ENCODE measurements at places on chromosomes 7 and 10.

- DNase-seq: no peak
These were observed 91.8 kb downstream of the RGS10 start for GRCh38 chr10:119450606-119451299.

DNA sequence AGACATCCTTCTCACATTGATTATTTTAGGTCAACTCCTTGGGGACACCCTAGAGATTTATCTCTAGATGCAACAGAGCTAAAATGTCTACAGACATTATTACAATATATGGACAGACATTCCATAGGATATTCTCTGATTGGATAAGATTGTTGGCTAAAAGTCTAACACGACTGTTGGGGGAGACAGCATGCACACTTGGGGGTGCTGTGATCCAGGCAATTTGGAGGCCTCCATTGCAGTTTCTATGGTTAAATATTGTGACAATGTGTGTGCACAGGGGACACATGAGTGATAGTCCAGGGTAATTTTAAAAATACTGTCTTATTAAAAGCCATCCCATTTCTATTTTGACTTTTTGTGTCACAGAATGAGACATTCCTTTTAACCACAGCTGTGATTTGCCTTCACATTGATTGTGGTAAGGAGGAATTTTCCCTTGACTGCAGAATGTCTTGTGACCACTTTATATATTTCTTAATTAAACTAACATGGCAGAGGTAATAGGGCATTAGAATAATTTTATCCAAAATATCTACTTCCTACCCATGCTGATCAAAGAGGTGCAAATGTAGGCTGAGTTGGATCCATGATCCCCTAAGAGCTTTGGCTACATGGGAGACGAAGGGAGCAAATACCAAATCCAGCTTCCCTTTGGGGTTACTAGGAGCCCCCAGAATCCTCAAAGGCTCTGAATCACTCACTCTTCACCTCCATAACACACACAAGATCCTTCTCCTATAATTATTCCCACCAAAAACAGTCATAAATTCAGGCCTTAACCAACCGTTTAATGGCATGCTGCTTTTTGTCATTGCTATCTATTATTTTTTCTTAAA lies 7.3 kb downstream of the TFPI2 start:
- DNase-seq: no peak

- DNase-seq: no peak
These were observed 27.7 kb upstream of the DNAAF5 start for GRCh38 chr7:698515-699475.

- no peak for DNase-seq
These were observed 83.4 kb downstream of the PALS2 start for GRCh38 chr7:24656608-24657007.

GRCh38 chr7:141039376-141039775 lies 24.6 kb upstream of the MRPS33 start:
- no peak for DNase-seq

DNA sequence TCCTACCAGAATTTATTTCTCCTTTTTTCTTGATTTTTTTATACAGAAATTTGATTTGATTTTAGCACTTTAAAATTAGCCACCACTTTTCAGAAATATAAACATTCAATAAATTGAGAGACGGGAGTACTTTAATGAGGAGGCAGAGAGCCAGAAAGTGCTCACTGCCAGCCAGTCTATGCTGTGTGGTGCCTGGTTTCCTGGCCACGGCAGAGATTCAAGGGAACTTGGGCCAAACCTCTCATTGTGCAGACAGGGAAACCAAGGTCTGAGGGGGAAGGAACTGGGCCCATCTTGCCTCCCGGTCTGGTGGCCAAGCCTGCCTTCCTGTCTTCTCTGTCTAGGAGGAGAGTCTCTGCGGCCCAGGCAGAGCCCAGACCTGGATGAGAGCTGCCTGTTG lies 25.9 kb downstream of the ADAMTS14 start:
- DNase-seq: no peak

DNA sequence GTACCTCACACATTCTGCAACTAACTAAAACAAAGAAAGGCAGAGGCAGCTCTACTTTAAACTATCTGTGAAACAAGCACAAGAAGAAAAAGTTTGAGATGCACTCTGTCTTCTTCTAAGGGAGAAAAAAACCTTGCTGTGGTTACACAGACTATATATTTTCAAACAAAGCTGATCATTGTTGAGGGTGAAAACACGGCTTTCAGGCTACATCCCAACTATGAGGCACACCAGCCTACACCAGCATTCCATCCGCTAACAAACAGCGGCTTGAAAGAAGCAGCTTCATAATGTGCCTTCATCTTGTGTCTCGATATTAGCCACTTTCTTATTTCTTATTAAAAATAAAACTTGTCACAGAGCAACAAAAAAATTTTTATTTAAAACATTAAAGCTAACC lies 79.1 kb downstream of the USP6NL start:
- DNase-seq: no peak

- DNase-seq: no peak
These were observed 124.9 kb upstream of the NPVF start for GRCh38 chr7:25353196-25353595.

GRCh38 chr7:131945957-131946544 lies 389.6 kb upstream of the PODXL start:
- no peak for DNase-seq

- no peak for DNase-seq
These were observed 56.0 kb upstream of the PDGFA start for GRCh38 chr7:575425-576366.

- no peak for DNase-seq
These were observed 99.6 kb downstream of the JAZF1 start for GRCh38 chr7:28081016-28081415.

DNA sequence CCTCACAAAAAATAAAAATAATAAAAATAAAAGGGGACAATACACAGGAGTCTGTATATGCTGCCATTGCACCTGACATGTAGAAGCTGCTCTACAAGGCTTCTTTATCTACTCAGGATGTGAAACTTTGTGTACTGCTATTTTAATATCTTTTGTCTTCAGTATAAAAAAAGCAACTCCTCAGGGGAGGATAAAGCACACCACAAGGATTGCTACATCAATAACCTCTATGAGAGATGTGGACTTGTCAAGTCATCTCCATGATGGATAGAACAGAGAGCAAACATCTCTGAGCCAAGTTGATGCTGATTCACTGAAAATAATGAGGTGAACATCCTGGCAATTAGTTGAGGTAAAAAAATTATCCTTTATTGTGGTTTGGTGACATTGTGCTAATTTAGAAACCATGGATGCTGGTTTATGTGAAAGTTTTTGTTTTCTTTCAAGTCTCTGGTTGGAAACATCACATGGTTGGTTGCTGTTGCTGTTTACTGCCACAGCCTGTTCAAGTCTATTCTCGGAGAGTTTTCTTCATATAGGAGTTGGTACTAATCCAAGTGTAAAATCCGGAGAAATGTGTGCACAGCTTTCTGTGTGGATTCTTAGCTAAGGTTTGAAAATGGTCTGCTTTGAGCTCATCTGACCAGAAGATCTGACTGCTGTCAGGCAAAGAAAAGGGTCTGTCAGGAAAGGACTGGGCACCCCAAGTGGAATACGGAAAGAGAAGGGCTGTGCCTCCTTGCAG lies 1.5 kb upstream of the HECW1 start:
- no peak for DNase-seq

DNA sequence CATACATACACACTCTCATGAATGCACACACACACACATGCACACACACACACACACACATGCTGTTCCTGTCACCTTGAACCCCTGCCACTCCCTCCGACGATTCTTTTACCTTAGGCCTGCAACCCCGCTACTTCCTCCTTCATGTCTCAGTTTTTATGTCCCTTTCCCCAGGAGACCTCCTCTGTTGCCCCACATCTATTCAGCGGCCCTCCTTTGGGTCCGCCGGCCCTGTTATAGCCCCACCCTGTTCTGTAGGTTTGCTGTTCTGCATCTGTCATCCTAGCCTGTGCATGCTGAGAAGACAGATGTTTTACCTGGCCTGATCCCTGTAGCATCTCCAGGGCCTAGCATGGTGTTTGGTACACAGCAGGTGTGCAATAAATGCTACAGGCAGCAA lies 161.6 kb upstream of the PCBD1 start:
- no peak for DNase-seq

- no peak for DNase-seq
These were observed 167.8 kb downstream of the KIF20B start for GRCh38 chr10:89869180-89869579.

GRCh38 chr10:103758294-103758681 lies 97.1 kb downstream of the SH3PXD2A start:
- DNase-seq: peak; percentile 95

GRCh38 chr10:124343351-124344265 lies 75.1 kb downstream of the OAT start:
- no peak for DNase-seq

DNA sequence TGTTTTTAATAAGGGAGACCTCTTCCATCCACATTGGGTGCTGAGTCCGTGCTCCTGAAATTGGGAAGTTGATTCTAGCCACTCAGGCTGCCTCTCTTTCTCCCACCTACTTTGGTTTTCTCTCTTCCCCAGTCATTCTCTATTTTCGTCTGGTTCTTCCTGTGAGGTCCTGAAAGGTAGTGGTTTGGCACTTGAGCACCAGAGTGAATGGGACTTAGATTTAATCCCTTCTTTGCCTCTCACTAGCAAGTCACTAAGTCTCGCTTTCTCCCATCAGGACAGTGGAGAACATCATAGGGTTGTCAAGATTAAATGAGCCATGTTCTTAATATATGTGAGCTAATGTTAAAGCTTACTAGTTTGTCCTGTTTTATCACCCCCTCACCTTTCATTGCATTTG lies 4.0 kb upstream of the AASS start:
- no peak for DNase-seq

DNA sequence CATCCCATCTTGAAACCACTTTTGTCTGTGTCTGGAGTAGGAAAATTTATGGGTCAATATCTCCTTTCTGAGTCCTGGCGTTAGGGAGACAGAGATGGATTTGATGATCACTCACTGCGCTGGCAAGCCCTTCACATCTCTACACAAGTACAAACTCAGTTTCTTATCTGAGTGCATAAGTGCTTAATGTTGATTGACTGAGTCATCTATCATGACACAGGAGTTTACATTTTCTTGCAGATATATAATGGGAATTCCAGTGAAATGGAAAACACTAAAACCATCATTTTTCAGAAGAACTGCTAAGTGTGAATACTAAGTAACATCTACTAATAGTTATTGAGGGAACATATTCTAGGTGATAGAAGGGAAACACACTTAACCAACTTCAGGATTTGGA lies 763.9 kb upstream of the COBL start:
- no peak for DNase-seq

- no peak for DNase-seq
These were observed at the start of gene PRLHR for GRCh38 chr10:118595598-118596425. TSS of gene PRLHR (minus strand) at chr10:118595648. CDS start at chr10:118595244, 404 bp downstream.

- no peak for DNase-seq
These were observed 364.2 kb downstream of the AUTS2 start for GRCh38 chr7:69962186-69963065.

GRCh38 chr10:54396031-54396430 lies 405.0 kb downstream of the PCDH15 start:
- DNase-seq: no peak

DNA sequence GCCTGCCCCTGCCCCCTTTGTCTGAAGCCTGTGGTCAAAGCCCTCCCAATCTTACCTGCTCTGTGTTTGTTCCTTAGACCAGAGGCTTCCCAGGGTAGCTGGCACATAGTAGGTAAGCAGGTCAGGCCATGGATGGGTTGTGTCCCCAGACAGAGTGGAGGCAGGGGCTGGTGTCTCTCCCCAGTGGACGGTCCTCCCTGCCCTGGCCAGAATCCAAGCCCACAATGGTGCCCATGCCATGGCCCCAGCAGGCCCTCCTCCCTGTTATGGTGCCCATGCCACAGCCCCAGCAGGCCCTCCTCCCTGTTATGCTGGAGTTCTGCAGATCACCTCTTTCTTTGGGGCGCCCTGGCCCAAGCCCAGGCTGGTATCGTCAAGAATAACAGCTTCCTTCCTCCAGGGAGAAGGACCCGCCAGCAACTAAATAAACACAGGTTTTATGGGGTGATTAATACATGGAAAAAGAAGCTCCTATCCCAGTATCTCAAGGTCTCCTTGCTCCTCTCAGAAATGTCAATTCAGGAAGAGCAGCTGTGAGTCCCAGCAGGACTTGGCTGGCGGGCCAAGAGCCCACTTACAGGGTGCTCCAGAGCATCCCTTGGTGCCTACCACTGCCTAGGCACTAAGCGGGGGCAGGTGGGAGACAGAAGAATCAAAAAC lies 82.0 kb downstream of the NEURL1 start:
- DNase-seq: no peak

GRCh38 chr7:20861468-20861867 lies 74.8 kb upstream of the SP8 start:
- DNase-seq: no peak

DNA sequence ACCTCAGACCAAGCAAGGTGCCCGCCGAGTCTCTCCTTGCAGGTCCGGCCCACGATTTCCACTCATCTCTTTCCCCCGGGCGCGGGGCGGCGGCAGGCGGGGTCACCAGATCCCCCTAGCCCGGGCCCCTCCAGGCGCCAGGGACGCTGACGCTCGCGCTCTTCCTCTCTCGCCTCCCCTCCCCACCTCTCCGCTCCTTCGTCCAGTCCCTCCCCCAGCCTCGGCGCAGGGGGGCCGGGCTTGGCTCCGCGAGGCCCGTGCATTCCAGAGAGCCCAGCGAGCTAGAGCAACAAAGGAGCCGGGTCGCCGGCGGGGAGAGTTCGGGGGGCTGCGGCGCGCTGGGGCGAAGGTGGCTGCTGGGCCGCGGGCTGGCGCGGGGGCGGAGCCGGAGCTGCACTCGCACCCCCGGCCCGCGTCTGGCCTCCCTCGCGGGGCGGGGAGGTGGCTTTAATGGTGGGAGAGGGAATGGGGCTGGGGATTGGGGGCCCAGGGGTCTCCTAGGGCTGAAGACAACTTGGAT lies at the start of gene SMO:
TSS of gene SMO (plus strand) at position 262 of the 520 bp plus-strand sequence. CDS start 519 bp downstream, outside the sequence.
- DNase-seq: peak; percentile 25

DNA sequence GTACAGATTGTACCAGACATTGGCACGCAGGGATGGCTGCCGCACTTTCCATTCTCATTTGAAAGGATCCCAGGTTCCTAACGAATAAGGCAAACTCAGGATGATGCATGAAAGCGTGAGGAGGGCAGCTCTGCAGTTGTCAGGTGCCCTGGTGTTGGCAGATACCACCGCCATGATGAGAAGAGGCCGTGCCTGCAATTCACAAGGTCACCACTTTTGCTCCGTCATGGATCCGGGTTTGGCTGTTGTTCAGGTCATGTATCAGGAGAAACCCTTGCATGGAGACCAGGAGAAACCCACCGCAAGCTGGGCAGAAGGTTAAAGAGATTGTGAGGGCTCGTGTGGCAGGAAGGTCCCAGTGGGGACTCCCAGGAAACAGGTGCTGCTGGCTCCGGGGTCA lies 233.2 kb downstream of the KLF6 start:
- no peak for DNase-seq

GRCh38 chr7:38222481-38223096 lies 44.5 kb downstream of the STARD3NL start:
- peak; percentile 41 for DNase-seq

DNA sequence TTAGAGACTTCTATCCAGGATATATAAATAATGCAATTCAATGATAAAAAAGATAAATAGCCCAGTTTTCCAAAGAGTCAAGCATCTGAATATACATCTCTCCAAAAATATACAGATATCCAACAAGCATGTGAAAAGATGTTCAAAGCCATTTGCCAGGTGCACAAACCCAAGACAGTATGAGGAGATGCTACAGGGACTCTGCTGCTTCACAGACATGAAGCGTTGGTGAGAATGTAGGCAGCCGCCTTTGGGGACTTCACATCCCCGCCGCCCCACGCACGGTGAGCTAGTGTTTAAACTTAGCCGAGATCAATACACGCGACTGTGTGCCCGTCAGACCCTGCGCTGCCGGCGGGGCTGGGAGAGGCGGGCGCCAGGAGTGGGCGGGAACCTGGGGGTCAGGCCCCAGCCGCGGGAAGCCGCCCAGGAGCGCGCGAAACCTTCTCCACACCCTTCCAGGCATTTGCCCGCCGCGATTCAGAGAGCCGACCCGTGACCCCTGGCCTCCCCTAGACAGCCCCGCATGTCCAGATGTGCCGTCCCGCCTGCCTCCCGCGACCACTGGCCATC lies 927 bp upstream of the ALOX5 start:
- no peak for DNase-seq

Measured in HT1080 (cell line).